Vagina (tissue), 2 donors: ENCODE measurements at places on chromosomes 16 and 17.

DNA sequence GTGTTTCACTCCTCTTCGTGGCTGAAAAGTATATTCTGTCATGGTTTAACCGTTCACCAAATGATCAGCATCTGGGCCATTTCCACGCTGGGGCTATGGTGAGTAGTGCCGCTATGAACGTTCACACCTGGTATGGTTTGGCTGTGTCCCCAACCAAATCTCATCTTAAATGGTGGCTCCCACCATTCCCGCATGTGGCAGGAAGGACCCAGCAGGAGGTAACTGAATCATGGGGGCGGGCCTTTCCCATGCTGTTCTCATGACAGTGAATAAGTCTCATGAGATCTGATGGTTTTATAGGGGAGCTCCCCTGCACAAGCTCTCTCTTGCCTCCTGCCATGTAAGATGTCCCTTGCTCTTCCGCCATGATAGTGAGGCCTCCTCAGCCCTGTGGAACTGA, 45.7 kb upstream of the ZNF469 start:
- no peak overlapping the region for H3K4me3 ChIP-seq
- H3K27ac ChIP-seq, result no peak overlapping the region
- peaks cover 23% of the 10 kb centered on the region for H3K4me1 ChIP-seq
- no peaks in the 10 kb centered on the region for H3K36me3 ChIP-seq
- DNase-seq, result no peak

DNA sequence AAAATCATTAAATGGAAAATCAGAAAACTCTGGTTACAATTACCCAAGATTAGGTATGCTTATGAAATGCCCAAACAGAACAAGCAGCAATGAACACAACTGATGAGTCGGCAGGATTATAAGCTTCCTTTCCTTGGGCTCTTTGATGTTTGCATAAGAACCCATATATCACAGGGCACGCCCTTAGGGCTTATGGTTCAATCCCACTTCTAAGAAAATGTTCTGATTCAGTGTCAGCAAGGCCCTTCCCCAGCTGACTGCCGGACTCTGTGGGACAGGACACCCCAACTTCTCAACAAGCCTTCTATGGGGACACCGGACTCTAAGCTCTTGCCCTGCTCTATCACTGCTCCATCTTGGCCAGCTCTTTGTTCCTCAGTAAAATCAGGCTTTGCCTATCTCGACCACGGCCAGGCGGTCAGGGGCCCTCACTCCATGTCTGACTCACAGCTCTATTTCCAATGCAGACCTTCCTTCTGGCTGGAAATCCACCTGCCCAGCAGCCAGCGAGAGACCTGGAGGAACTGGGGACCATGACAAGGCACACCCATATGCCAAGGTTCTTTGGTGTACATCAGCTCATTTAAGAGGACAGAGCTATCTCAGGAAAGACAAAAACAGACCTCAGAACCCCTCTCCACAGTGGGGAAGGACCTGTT, 26.8 kb downstream of the LITAFD start:
- peaks cover 7% of the 10 kb centered on the region for H3K4me1 ChIP-seq
- no peak overlapping the region for H3K4me3 ChIP-seq
- DNase-seq, result no peak
- no peak overlapping the region for H3K27ac ChIP-seq

DNA sequence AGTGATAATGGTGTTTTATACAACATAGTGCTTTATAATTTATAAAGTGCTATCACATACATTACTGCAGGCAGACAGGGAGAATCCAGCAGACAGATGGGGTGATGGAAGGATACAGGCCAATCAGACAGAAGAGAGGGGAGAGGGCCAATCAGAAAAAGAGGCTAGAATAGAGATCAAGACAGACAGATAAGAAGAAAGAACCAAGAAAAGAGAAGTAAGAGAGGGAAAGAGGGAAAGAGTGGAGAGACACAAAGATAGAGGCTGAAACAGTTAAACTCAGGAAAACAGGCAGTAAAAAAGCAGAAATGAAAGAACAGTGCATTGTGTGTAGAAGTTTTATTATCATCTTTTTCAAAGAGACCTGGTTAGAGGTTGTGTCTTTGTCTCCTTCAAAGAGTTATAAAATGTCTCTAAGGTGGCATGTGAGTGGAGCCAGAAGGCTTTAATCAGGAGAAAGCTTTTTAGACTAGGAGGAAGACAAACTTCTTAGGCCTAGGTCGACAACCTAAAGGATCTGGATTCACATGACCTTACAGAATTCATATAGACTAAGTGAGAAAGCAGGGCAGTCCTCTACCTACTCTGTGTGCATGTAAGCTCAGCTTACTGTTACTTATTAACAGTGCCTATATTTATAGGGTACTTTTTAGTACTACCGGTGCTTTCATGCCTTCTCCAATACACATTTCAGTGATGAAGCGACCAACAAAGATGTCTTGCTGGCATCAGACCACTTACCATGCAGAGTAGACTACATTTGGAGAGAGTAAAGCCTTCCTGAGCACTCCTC, 8.3 kb upstream of the CHD3 start:
- H3K27ac ChIP-seq, result no peak overlapping the region
- no peaks in the 10 kb centered on the region for H3K27me3 ChIP-seq
- no peaks in the 10 kb centered on the region for H3K36me3 ChIP-seq
- peaks cover 29% of the 10 kb centered on the region for H3K4me1 ChIP-seq
- H3K4me3 ChIP-seq, result no peak overlapping the region

DNA sequence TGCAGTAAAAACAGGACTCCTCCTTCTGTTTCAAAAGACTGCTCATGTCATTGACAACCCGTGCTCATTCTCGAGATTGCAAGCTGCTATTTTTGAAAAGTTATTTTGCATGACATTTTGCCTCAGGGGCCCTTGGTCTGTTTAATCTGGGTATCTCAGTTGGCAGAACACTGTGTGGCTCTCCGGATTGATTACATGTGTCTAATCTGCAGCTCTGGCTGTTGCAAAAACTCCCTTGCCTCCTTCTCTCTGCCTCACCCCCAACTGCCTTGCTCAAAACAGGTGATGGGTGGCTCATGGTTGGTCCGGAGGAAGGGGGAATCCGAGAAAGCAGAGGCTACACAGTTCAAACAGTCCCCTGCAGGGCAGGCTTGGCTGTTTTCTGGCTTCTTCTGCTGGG, 25.3 kb downstream of the GINS3 start:
- H3K27ac ChIP-seq, result no peak overlapping the region
- H3K4me1 ChIP-seq, result no peaks in the 10 kb centered on the region
- DNase-seq, result no peak
- no peaks in the 10 kb centered on the region for H3K36me3 ChIP-seq
- H3K4me3 ChIP-seq, result no peak overlapping the region
- H3K27me3 ChIP-seq, result no peaks in the 10 kb centered on the region

- no peak overlapping the region for H3K27ac ChIP-seq
- no peak overlapping the region for H3K4me3 ChIP-seq
- H3K4me1 ChIP-seq, result no peaks in the 10 kb centered on the region
- H3K36me3 ChIP-seq, result no peaks in the 10 kb centered on the region
- no peaks in the 10 kb centered on the region for H3K27me3 ChIP-seq
Measured at GRCh38 chr16:10541366-10541765, 39.0 kb downstream of the EMP2 start.

GRCh38 chr17:16352303-16352666, 984 bp downstream of the CENPV start:
- H3K27me3 ChIP-seq, result no peaks in the 10 kb centered on the region
- peak overlapping the region; percentile 66 for H3K27ac ChIP-seq
- H3K4me3 ChIP-seq, result peak overlapping the region; percentile 68
- peaks cover 18% of the 10 kb centered on the region for H3K4me1 ChIP-seq
- no peak for DNase-seq
- H3K36me3 ChIP-seq, result peaks cover 5% of the 10 kb centered on the region

DNA sequence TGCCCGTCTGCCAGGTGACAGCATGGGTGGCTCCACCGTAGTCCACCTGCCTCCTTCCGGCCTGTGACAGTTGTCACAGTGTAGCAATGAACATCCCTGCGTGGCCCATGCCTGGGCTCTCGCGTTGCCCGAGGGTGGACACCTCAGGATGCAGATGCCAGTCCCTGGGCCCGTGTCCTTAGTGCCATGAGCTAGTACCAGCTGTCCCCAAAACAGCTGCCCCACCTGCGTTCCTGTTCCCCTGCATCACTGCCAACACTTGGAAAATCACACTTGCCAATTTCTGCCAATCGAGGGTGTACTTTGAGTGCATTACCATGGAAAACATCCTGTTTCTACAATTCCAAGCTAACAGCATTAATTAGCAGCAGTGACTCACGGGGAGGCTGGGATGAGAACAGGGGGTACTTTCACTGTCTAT, 9.0 kb upstream of the C16orf95 start:
- H3K4me1 ChIP-seq, result peaks cover 13% of the 10 kb centered on the region
- H3K36me3 ChIP-seq, result peaks cover 28% of the 10 kb centered on the region
- H3K4me3 ChIP-seq, result no peak overlapping the region
- DNase-seq, result no peak
- no peak overlapping the region for H3K27ac ChIP-seq
- no peaks in the 10 kb centered on the region for H3K27me3 ChIP-seq

DNA sequence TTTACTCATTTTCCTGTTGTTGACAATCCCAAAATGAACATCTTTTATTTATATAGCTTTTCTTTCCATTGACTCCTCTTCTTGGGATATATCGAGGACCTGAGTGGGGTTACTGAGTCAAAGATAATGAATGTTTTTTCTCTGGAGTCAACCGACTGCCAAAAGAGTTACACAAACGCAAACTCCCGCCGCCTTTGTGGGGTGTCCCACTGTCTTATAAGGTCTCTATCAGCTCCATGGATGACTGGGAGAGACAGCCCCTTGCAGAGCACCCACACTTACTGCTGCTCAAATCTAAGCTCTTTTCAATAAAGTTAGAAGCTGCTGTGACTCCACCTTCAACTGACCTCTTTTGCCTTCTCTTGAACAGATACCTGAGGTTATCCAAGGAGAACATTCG, 25.2 kb downstream of the C16orf78 start:
- H3K36me3 ChIP-seq, result no peaks in the 10 kb centered on the region
- no peak overlapping the region for H3K27ac ChIP-seq
- no peak overlapping the region for H3K4me3 ChIP-seq
- peaks cover 3% of the 10 kb centered on the region for H3K27me3 ChIP-seq

DNA sequence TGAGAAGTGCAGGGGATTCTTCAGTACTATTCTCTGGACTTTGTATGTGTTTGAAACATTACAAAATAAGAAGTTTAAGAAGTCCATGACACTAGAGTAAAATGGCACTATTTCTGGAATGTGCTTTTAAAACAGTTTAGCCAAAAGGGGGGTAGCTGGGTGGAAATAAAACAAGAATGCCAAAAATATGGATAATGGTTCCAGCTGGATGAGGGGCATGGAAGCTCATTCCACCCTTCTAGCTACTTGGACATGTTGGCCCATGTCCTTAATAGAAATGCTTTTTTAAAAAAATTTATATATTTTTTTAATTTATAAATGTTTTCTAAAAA, 13.1 kb downstream of the ZC3H7A start:
- peaks cover 47% of the 10 kb centered on the region for H3K4me1 ChIP-seq
- peak overlapping the region; percentile 81 for H3K27ac ChIP-seq
- H3K36me3 ChIP-seq, result peaks cover under 1% of the 10 kb centered on the region
- no peak overlapping the region for H3K4me3 ChIP-seq
- no peaks in the 10 kb centered on the region for H3K27me3 ChIP-seq

DNA sequence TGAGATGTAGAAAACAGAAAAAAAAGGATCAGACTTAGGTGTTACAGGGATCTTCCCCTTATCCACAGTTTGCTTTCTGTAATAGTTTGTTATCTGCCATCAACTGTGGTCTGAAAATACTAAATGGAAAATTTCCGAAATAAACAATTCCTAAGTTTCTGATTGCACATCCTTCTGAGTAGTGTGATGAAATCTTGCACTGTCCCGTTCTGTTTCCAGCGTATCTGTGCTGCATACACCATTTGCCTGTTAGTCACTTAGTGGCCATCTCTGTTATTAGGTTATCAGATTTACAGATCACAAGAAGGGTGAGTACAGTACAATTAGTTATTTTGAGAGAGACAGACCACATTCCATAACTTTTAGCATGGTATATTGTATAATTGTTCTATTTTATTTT, 185.6 kb upstream of the CPHXL start:
- no peak overlapping the region for H3K27ac ChIP-seq
- no peak overlapping the region for H3K4me3 ChIP-seq
- DNase-seq, result no peak
- no peaks in the 10 kb centered on the region for H3K4me1 ChIP-seq
- no peaks in the 10 kb centered on the region for H3K36me3 ChIP-seq

DNA sequence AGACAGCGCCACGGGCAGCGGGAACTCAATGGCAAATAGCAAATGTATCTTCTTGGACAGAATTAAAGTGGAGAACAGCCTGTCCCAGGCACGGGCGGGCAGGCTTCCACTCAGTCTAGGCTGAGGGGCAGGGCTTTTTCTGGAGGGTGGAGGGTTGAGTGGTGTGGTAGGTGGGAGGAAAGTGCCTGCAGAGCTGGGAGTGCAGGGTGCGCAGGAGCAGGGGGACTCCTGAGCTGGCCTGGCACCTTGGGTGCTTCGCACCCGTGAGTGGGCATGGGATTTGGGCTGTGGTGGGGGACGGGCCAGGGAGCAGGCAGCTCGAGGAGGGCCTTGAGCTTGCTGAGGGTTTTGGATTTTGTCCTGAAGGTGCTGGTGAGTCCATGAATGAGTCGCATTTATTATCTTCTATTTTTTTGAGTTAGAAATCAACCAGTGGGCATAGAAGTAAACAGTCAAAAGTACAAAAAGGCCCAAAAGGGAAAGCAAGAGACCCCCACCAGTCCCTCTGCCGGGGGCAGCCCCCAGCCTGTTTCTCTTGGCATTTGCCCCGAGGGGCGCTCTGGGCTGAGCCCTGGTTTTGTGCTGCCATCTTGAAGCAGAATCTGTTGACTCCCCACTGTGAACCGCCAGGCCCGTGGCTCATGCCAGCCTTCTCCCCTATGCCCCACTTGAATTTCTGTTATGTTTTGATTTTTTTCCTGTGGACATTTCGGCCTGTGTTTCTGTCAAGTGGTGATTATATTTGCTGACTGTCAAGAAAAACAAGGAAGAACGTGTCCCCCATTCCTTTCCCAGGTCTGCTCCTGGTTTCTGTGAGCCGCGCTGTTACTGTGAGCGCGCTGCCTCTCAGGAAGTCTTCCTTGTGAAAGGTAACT, 8.2 kb downstream of the ADORA2B start:
- no peak overlapping the region for H3K27ac ChIP-seq
- H3K4me3 ChIP-seq, result no peak overlapping the region

DNA sequence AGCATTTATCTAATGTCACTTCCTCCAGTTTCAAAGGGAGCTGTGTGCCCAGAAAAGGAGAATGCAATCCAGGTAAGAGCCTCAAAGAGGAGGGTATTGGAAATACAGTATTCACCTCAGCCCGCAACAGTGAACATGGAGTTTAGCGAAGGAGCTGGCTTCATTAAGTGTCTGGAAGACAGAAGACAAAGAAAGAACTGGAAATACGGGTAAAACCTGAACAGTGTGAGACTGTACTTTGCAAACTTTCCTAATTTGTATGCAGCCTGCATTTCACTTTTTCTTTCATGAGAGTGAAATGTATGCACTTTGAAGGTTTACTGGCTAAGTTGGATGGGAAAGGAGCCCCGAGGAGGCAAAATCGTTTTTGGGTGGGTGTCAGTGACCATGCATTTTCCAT, 478.4 kb downstream of the HS3ST3B1 start:
- no peaks in the 10 kb centered on the region for H3K36me3 ChIP-seq
- H3K27me3 ChIP-seq, result no peaks in the 10 kb centered on the region
- no peak for DNase-seq
- H3K27ac ChIP-seq, result no peak overlapping the region
